ENCODE measurements at places on chromosomes 4 and X.
A peak's percentile ranks its signal among the peaks of the same experiment; 100 is the strongest.

DNA sequence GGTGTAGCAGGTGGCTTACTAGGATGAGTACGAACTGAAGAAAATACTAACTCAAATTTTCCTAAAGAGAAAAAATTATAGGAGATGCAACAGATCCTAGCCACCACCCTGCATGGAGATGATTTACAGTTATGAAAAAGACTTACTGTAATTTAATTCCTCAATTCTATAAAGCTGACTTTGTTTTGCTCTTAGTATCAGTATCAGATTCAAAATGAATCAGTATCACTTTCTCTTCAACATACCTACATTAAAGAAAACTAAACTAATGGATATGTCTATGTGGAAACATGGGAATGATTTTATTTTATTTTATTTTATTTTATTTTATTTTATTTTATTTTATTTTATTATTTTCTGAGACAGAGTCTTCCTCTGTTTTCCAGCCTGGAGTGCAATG lies 525.8 kb downstream of the NLGN4X start:
- DNase-seq: no peak

DNA sequence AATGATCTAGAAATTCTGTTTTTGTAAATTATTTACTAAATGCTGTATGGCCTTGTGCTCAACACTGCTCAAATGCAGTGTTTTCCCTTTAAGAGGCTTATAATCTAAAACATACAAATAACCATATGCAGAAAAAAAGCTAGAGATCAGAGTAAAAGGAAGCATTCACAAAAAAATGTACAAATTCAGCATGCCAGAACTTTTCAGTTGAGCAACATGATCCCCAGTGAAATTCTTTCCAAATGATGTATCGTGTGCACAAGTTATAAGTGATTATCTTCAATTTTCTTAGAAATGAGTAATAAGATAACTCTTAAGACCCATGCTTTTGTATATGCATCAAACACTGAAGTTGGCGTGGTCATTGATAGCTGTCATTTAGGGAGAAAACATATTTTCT lies 5.0 kb downstream of the GPC3 start:
- DNase-seq: no peak

DNA sequence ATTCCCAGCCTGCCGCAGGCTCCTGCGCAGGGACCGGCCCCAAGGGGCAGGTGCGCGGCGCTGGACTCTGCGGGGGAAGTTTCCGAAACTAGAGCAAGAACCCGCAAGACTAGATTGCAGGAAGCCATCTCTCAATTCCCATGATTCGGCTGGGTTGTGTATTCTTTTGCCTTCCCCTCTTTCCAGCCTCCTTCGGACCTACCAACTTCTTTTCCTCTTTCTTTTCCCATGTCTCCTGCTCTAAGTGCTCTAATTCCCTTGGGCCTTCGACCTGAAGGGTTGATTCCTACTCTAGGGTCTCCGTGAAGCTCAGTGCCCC lies 645 bp upstream of the OPHN1 start:
- no peak for DNase-seq

GRCh38 chr4:87574996-87575395 lies 33.3 kb upstream of the DSPP start:
- DNase-seq: no peak

- DNase-seq: no peak
Measured at GRCh38 chrX:98459669-98460068, 1576.0 kb downstream of the RPA4 start.

DNA sequence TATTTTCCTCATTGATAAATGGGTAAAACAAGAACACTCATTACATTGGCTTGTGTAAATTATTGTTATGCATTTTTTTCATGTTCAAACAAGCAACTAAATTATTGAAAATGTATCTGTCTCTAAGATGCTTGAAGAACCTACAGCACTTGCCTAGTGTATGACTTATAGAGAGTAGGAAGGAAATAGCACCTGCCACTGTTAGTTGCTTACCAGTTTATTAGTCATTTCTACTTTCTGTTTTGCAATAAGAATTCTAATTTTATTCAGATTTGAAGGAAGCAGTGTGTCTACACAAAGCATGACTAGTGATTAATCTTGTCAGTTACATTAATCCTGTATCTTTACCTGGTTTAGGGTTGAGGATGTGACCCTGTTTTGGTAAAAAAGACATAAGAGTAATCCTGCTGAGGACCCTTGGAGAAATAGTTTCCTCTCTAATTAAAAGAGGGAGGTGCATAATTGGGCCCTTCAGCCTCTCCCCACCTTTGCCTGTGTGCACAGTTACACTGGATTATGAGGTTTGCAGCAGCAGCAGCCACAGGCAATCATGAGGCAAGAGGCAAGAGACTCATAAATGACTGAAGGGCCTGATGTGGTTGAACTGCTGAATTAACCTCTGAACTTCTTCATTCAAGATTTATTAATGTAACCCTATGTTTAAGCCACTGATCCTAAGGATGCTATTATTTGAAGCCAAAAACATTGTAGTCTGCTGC lies 1202.1 kb downstream of the ADGRL3 start:
- DNase-seq: no peak

- no peak for DNase-seq
Measured at GRCh38 chrX:25020905-25021449, 5.2 kb upstream of the ARX start.

- DNase-seq: peak; percentile 71
Measured at GRCh38 chr4:186554914-186555827, at the start of gene MTNR1A. MTNR1A (minus strand) TSS chr4:186555567; CDS start chr4:186555365, 202 bp downstream.

DNA sequence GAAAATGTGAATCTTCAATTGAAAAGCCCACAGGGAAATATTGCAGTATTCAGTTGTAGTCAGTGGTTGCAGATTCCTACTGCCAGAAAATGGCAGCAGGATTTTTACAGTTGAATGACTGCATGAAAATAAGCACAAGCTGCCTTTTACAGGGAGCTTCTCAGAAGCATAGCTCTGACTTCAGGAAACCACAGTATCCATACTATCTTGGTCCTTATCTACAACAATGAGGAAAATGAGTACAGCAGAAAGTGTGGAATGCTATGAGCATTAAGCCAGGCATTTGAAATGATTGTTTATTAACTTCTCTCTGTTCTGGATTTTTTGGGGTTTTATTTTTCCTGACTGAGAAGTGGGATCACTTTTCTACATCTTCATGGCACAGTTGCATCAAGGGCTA lies 34.6 kb upstream of the PRRG1 start:
- DNase-seq: no peak

DNA sequence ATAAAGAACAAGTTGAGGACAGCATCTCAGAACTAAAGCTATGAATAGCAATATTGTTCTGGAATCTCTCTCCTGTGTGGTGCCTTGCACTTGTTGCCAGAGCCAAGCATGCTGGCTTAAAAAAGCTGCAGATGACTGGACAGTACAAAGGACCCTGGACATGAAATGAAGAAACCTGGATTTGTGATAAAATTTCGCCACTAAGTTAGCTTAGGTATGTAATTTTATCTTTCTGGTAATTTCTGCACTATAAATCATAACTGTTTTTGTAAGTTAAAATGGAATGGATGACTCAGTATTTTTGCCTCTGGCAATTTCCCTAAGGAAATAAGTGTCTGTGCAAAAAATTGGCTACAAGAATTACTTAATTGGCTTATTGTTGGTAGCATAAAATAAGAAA lies 317.2 kb downstream of the CAMK2D start:
- no peak for DNase-seq

DNA sequence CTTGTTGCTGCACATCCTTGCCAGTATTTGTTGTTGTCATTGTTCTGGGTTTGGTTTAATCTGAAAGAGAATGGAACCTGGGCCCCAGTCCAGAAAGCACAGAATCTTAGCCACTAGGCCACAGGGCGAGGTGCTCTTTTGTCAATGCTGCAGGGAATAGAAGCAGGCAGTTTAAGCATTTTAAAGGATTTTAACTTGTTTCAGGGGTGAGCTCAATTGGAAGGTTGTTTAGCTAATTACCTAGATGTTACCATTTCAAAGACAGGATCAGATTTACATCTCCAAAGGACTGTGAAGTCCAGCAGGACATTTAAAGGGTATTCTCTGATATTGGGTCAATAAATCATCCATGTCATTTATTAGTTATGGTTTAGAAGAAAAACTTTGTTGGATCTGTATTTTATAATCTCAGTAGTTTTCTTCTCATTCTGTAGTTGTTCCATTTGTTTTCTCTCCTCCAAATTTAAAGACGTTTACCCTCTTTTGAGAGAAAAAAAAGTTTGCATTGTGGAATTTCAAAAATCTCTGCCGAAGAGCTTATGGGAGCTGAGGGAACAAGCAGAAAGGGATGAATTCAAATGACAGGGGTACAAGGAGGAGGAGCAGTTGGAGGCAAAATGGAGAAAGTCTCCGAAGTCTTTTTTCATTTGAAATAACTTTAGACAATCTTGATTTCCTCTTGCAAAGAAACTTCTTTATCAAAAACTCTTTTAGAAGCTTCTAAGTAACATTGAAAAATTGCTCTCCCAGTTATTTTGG lies 57.5 kb upstream of the FAM47C start:
- no peak for DNase-seq

DNA sequence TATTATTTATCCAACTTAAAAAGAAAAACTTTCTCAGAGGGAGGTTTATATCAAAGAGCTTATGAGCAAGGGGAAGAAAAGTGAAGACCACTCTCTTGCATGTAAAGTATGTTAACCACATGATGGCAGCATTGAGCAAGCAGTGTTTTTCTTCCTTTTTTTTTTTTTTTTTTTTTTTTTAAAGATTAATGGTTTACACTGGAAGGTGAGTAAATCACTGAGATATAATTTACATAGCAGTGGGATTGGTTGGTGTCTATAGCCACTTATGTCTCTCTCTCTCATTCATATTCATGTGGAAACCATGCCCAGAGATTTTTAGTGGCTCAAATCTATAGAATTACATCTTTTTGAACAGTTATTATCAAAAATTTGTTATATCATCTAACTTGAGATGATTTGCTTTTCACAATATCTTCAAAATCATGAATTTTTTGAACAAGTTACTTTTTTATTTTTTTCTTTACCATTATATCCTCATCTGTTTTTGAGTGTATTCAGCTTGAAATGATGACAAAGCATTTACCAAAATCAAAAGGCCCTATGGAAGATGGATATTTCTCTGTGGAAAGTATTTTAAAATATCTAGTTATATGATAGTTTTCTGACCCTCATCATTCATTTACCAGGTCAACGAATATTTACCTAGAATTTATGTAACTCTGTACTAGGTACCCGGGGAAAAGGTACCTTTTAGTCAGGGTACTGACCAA lies 31.6 kb downstream of the MTHFD2L start:
- DNase-seq: no peak

Data from pancreas (tissue), 10 donors.